ENCODE measurements at places on chromosomes 3 and 15.

GRCh38 chr15:91183596-91183995, 83.5 kb downstream of the SV2B start:
- no peak for DNase-seq

DNA sequence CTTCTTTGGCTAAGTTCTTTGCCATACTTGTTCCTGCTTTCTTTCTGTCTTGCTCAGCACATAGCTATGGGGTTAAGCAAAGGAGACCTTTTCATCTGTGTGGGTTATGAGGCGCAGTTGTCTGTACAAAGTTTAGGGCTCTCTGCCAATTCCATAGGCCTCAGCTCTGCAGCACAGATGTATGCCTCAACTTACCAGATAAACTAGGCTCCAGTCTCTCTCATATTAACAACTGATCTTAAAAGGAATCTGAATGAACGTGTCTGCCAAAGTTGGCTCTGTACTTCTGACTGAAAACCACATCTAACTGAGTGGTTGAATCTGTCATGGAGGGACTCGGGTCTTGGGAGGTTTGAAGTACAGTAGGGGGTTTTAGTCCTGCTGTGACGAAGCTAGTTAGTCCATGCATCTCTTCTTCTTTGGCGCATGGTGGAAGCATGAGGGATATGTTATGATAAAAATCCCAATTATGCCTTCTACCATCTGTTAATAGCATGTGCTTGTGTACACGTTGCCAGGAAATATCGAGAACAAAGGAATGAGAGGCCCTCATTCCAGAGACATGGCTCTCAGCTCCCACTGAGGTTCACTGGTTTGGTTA, 114.6 kb upstream of the TSC22D2 start:
- DNase-seq = no peak

DNA sequence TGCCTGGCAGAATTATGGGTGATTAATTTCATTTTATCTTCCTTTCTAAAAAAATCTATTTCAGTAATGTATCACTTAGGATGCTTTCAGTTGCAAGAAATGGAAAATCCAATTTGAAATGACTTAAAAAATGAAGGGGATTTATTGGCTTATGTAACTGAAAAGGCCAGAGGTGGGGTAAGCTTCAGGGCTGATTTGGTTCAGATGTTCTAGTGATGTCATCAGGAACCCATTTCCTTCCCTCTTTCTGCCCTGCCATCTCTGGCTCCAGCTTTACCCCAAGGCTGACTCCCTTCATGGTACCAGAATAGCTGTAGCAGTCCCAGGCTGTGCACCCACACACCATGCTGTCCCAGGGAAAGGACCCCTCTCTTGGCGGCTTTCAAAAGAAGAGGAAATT, 18.5 kb upstream of the REC114 start:
- no peak for DNase-seq

DNA sequence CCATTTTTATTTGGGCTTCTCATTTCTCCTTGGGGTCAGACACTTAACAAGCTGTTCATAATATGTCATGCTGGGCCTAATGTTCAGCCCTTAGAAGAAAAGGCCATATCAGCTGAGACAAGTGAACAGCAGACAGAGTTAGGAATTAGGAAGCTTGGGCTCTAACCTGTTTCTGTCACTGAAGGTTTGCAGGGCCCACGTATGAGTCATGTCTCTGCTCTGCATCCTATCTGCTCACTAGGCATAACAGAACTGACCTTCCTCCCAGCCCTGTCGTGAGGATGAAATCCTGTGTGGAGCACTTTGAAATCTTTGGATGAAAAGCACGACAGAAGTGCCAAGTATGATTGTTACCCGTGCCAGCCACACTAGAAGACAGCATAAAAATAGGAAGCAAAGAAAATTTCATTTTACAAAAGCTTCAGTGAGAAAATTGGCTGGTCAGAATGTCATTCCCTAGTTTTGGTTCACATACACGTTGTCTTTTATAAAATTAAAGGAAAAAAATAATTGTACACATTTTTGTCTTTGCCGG, 26.5 kb upstream of the CD47 start:
- no peak for DNase-seq

DNA sequence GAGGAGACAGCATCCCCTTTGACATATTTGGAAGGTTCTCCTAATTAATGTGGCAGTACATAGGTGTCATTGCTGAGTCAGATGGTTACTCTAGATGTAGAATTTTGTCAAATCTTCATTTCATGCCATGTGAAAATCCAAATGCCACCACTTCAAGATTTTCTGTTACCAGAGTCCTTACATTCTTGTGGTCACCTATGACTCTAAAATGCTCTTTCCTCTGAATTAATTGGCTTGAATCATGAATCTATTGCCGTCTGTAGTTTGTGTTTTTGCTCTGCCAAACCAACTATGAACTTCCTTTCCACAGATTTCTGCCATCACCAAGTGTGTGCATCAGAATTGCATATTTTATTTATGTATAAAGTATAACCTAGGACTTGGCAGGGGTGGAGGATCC, 269.4 kb upstream of the ZPLD1 start:
- DNase-seq = no peak

DNA sequence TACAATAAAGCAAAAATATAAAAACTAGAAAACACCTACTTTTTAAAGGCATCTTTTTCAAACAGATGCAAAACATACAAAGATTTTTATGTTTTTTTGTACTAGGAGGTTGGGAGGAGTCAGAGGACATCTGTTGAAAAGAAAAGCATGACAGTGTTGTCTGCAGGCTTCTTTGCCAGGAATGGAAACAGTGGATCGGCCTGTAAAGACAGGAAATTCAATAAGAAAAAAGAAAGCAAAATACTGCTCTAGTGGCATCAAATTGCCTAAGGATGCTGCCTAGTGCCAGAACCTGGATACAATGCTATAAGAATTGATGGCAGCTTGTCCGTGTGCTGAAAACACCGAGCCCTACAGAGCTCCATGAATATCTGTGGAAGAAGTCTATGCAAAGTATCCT, 69.9 kb downstream of the TBC1D5 start:
- no peak for DNase-seq

DNA sequence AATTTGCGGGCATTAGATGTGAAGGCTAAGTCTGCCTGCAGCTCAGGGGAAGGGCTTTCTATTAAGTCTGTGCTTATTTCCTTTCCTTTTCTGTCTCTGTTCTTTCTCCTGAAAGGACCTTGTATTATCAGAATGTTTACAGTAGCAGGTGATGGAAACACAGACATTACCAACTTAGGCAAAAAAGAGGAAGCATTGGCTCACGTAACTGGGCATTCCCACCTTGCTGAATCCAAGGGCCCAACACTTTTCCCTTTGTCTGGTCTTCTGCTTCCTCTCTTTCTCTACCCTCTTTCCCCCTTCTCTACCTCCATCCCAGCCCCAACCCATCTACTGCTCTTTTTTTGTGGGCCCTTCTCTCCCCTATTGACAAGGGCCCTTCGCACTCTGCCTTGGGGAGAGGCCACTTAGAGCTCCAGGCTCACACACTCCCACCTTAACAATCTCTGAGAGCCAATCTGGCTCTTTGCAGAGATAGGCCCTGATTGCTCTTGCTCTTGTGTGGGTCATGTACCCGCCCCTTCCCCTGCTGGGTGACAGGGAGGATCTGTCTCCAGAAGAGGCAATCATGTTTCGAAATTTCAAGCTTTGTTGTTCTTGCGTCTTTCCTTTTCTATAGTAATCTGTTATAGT, 35.0 kb downstream of the ACAA1 start:
- DNase-seq = no peak

GRCh38 chr3:194306109-194306686, 44.9 kb downstream of the CPN2 start:
- no peak for DNase-seq

DNA sequence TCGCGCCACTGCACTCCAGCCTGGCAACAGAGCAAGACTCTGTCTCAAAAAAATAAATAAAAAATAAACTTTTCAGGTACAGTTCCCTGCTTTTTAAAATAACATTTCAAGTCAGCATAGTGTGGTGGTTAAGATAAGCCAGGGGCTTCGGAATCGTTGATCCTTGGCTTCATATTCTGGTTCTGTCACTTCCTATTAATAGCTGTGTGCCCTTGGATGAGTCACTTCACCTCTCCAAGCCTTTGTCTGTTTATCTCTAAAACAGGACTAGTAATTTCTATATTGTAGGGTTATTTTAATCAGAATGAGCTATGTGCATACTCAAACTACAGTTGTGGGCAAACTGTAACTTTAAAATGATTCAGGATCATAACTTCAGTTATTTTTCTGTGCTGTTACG, 53.8 kb upstream of the SENP5 start:
- DNase-seq = no peak

GRCh38 chr3:64259636-64260035, 34.4 kb upstream of the PRICKLE2 start:
- DNase-seq = no peak

GRCh38 chr3:22495791-22496190, 707.3 kb upstream of the UBE2E2 start:
- no peak for DNase-seq

DNA sequence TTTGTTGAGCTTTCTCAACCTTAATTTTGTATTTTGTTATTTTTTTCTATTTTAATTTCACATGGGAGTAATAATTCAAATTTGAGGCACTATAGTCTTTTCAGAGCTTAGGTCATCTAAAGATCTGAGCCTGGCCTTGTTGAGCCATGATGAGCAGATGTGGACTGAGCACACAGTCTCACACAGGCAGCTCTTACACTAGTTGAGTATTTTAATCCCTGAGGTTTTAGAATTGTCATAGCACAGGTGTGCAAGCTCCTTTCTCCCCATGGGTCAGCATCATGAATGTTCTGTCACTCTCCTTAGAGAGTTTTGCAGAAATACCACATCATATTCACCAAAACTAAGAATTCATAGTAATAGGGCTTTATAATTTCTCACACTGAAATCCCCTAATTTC, 4.9 kb downstream of the ZBTB38 start:
- no peak for DNase-seq

DNA sequence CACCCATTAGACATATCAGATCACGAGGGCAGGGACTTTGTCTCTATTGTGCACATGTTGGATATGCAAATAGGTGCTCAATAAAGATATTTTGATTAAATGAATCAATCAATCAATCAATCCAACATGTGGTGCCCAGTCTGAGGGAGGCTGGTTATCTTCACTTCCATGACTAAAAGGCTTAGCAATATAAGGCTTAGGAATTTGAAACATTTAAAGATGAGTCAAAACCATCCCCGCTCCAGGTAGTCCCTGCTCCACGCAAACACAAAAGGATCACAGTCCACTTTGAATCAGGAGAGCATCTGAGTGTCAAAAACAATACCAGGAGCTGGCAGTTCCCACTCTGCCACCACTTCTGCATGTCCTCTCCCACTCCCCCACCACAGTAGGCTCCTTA, 25.8 kb upstream of the PRICKLE2 start:
- no peak for DNase-seq

DNA sequence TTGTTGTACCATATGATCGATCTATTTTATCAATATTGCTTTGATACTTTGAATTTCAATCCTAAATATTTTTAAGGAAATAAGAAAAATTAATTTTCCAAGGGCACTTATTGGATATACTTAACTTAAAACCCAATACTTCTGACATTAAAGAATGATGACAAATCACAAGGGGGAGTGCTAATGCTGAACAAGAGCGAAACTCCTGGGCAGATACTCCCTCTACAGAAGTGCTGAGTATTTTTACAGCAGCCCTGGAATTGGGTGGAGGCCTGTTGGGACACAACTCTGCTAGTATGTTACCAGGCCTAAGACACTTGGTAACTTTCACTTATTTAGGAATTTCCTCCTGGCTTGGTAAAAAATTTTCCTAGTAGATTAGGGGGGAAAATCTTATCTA, 46.2 kb downstream of the DENND6A start:
- DNase-seq = no peak

GRCh38 chr3:151638555-151639417, 94.9 kb upstream of the AADACL2 start:
- no peak for DNase-seq

GRCh38 chr15:24819680-24820079, 135.1 kb upstream of the SNRPN start:
- DNase-seq = no peak

- no peak for DNase-seq
Measured at GRCh38 chr3:64131725-64132469, 93.4 kb downstream of the PRICKLE2 start.

- DNase-seq = no peak
Measured at GRCh38 chr3:12325586-12326515, 37.0 kb downstream of the PPARG start.

- no peak for DNase-seq
Measured at GRCh38 chr3:155554777-155555451, 190.0 kb downstream of the PLCH1 start.

- no peak for DNase-seq
Measured at GRCh38 chr3:144085964-144086363, 114.3 kb downstream of the DIPK2A start.

DNA sequence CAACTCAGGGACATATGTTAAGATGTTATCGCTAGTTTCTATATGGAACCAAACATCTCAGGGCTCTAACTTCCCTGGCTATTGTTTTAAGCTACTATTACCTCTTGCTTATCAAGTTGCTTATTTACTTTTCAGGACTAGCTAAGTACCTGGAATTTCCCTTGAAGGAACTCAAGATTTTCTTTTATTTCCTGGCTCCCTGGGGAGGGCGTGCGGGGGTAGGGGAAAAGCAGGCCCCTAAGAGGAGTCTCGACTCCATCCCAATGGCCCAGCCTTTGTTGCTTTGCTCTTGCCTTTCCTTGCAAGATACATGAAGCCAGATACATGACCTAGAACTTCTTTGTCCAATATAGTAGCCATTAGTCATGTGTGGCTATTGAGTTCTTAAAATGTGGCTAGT, 76.9 kb upstream of the STXBP5L start:
- DNase-seq = no peak

GRCh38 chr3:56547486-56547885, 9.5 kb upstream of the CCDC66 start:
- DNase-seq = no peak

DNA sequence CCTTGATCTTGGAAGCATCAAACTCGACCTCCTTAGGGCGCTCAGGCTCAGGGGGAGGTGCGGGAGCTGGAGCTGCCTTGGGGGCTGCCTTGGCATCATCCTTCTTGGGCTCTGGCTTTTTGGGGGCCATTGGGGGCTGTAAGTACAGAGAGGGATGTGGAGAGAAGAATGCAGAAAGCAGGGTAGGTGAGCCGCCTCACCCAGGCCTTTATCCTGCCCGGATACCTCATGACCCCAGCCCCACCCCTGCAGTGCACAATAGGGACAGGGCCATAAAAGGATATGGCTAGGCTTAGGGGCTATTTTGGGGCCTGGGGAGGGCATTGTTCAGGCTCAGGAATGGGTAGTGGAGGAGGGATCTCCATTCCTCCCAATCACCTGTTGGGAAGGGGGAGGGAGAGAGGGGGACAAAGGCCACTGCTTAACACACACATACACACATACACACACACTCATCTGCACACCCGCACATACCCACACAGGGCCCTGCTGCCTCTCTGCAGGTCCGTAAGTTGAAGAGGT, at the start of gene MYL3:
TSS of gene MYL3 (minus strand) at position 184 of the 522 bp plus-strand sequence. CDS start at position 130, 54 bp downstream.
- no peak for DNase-seq
